ENCODE measurements at places on chromosomes 2 and 18.

- no peak for DNase-seq
These were observed 289.9 kb downstream of the NBAS start for GRCh38 chr2:15271276-15271675.

- peak; percentile 71 for DNase-seq
These were observed 31.6 kb upstream of the CASP10 start for GRCh38 chr2:201151127-201151981.

GRCh38 chr18:58051765-58052460, 7.9 kb downstream of the NEDD4L start:
- peak; percentile 85 for DNase-seq

- peak; percentile 59 for DNase-seq
These were observed 84.6 kb downstream of the RAB31 start for GRCh38 chr18:9792565-9793245.

DNA sequence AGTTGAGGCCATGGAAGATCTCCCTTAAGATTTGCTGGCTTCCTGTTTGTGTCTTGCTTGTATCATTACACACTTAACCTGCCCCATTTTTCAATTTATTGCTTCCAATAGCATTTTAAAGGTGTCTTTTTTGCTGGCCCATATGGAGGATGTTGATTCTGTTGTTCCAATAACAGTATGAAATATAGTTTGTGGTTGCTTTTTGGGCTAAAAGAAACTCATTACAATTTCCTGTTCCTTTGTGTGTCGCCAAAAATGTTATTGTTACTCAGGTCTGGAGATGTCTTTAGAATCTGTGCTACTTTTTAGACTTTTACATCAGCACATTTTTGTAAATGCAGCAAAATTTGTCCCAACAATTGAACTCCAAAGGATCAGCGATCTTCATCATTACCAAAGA, 234.0 kb upstream of the ITGA4 start:
- no peak for DNase-seq

DNA sequence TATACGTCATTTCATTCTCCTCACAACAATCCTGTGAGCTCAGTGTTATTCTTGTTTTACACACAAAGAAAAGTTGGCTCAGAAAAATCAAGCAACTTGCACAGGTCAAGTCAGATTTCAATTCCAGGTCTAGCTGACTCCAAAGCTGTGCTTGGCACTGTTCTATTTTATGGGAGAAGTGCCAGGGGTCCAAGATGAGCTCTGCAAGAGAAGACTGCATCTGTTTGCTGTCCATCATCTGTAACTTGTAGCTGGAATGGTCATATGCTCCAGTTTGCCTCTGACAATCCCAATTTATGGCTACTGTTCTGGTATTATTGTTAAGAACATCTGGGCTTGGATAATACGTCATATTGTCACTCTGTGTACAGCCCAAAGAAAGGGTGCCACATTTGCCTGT, 28.9 kb downstream of the KCNF1 start:
- DNase-seq, result no peak

DNA sequence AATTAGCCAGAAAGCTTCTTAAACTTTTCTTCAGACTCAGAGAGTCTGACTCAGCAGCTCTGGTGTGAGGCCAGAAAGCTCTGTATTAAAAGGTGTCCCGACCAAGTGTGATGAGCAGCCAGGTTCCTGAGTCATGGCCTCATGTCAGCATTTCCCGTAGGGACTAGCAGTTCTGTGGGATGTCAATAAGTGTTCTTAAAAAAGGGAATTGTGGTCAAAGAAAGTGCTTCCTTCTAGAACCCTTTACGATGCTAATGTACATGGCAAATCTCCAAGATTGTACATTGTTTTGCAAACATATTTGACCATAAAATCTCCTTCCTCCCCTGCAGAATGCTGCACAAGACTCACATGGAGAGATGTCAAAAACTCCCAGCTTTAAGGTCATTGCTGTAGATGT, 80.1 kb downstream of the PLA2R1 start:
- no peak for DNase-seq

GRCh38 chr2:62180975-62181374, 14.9 kb upstream of the B3GNT2 start:
- DNase-seq, result no peak

DNA sequence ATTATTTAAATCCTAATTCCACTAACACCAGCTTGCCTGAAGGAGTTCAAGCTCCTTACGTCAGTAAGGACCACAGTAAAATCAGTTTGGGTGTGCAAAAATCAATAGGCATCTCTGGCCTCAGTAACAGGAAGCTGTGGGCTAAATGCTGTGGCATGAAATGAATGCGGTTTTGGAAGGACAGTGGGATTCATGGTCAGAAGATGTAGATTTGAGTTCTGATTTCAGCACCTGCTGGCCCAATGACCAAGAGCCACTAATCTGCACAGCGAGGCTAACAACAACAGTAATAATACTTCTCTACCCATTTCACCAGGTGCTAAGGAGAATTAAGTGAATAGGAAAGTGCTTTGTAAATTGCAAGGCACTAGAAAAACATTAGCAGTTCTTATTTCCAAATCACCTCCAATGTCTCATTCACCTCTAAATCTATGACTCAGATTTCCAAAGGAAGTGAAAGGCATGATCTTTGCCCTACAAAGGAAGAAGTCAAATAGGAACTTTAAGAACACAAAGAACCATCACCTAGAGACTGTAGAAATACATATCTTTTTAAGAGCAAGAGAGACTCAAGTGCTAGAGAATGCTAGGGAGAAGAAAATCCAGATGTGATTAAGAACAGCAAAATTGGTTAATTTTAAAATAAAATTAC, 172.6 kb downstream of the ANKRD44 start:
- no peak for DNase-seq

DNA sequence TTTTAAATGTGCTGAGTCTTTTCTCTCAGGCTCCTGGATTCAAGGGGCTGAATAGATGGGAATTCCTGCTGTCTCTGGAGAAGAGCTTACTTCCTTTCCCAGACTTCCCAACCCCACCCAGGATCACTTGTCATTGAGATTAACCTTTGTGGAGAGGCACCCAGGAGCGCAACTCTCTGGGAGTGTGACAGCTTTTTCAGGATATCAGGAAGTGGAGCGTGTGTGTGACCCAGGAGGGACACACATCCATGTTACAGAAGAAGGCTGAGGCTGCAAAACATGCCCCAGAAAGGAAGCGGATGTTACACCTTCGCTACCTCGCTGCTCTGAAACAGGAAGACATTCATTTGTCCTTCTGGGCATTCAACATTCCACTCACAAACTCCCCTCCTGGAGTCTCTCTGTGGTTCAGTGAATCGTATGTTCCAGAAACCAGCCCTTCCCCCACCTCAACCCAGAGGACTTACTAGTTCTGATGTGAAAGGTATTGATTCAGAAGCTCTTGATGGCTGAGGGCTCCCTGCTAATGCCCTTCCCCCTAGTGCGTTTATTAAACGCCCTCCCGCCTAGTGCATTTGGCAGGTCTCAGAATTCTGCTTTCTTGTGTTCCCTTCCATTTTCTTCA, 523.9 kb downstream of the TNS1 start:
- DNase-seq, result no peak

- DNase-seq, result no peak
These were observed 63.4 kb upstream of the CYP20A1 start for GRCh38 chr2:203175371-203175770.

DNA sequence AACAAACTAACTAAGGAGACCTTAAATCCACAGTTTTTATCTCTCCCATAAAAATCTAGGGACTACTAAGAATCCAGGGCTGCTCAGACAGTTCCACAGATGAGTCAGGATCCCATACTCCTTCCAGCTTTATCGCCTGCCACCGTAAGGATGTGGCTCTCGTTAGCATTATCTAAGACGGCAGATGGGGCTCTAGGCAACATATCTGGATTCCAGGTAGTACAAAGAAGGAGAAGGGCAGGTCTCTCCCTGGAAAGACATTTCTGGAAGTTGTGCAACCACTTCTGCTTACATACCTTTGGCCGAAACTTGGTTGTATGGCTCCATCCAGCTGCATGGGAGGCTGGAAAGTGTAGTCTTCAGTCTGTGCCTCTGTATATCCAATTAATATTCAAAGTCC, 149.4 kb downstream of the SP3 start:
- peak; percentile 9 for DNase-seq

- DNase-seq, result no peak
These were observed 11.1 kb downstream of the COLEC12 start for GRCh38 chr18:489244-490023.

- no peak for DNase-seq
These were observed 3.7 kb downstream of the SCN9A start for GRCh38 chr2:166372046-166372445.

DNA sequence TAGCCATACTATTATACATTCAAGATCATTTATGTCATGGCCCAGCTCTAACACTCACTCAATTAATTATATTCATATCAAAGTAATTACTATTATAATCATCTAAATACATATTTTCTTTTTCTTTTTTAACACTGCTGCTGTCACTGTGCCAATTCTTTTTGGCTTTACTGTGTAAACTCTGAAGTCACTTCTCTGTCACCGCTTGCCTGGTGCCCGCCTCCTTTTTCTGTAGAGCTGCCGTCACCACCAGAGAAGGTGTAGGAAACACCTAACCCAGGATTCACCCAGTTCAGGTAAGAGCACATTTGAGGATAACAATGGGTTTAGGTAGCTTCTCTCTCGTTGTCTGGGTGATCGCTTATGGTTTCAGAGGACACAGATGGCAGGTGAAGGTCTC, 93.3 kb downstream of the AOX1 start:
- DNase-seq, result no peak

DNA sequence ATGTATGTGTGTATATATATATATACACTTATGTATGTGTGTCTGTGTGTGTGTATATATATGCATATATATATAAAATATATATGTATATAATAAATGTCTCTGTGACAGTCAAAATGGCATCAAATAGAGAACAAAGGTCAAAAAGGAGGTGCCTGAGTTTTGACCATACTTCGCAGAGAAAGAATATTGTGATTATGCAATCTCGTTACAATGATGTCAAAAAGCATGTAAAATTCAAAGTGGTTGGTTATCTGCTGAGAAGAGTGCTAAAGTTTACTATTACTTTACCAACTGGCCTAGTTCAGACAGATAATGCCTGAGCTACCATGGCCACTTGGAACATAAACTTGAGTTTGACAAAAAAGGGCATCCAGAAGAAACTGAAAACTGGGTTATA, 375.0 kb downstream of the NBAS start:
- no peak for DNase-seq

DNA sequence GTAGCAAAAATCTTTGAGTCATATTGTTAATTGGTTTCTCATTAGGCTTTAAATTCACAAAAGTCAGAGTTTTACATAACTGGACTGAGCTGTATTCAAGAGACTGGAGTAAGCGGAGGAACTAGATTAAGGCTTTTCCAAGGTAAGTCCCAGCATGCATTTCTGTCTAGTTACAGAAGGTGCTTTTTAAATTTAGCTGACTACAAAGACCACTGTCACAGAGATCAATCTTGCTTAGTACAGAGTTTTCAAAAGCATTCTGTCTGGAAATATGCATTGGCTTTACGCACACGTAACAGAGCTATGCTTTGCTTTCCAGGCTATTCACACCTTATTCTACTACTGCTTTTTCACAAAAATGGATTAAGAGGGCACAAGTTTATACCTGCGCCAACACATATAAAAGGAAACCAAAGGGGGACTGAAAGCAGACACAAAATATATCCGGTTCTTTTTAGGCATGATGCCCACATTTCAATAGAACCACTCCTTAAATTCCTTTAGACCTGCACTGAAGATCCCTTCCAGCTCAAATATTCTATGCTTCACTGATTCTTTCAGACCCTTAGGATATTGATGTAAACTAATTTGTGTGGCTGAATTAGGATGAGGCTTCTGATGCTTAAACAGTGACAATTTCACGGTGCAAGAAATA, 560.7 kb upstream of the CRIM1 start:
- DNase-seq, result no peak

- no peak for DNase-seq
These were observed 181.1 kb downstream of the NEDD4L start for GRCh38 chr18:58225101-58225500.

- no peak for DNase-seq
These were observed 797.8 kb upstream of the GYPC start for GRCh38 chr2:125857971-125858794.

GRCh38 chr18:71450257-71450656, 1093.9 kb downstream of the CBLN2 start:
- no peak for DNase-seq

DNA sequence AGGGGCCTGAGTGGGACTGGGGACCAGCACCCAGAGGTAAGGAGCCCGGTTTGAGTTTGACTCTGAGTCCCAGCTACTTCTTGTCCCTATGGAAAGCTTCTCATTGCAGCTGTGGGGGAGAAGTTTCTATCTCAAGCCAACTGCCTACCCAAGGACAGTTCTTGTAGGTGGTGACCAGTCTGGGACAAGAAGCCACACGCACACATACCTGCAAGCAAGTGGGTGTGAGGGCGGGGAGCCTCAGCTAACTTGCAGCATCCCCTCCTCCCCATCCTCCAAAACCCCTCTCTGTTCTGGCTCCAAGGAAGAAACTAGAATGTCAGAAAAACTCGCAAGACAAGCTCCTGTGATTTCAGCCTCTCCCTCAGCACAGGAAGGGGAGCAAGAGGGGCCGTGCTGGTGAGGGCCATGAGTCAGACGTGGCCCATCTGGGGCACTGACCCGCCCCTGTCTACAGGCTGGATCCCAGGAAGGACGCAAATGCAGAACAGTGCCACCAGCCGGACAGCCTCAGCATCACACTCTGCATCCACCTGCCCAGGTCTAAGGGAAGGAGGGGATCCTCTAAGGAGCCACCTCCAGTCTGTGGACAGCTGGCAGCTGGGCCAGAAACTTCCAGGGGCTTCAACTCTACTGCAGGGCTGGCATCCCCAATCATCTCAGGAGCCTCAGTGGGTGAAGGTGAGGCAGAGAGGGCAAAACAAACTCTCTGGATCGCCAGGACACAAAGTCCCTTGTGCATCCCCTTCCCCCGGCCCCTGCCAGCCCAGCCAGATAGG, 103.4 kb downstream of the TNS1 start:
- DNase-seq, result peak; percentile 50

- peak; percentile 75 for DNase-seq
These were observed 2.5 kb upstream of the ASIC4 start for GRCh38 chr2:219511547-219512325.

GRCh38 chr18:12014521-12015415, 33.5 kb downstream of the IMPA2 start:
- DNase-seq, result no peak

DNA sequence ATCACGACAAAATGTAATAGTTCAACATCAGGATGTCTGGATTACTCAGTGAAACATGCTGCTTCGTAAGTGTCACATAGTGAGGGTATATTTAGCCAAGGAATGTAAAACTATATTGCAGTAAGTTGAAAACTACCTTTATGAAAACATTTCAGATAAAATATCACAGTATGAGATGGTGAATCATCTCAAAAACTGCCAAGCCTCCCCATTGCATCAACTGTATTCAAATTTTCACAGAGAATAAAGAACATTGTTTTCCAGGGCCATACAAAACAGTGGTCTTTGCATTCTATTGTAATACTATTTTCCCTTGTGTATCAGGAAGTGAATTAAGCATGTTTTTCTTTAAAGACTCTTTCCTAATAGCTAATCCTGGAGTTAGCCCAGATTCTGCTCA, 47.6 kb upstream of the MSTN start:
- DNase-seq, result no peak

GRCh38 chr2:188367164-188367563, 75.5 kb downstream of the GULP1 start:
- no peak for DNase-seq

All from OCI-M1 (cell line).